ENCODE measurements at places on chromosomes 12 and 14. TPM values are rescaled to one million over a fixed set of nuclear protein-coding genes. Genes with fewer than 3 reads are reported as not detected.

GRCh38 chr12:120342175-120343038, 14.8 kb upstream of the PLA2G1B start:
- DNase-seq: no peak

- DNase-seq: no peak
Measured at GRCh38 chr12:89686311-89686710, 22.3 kb downstream of the ATP2B1 start.

DNA sequence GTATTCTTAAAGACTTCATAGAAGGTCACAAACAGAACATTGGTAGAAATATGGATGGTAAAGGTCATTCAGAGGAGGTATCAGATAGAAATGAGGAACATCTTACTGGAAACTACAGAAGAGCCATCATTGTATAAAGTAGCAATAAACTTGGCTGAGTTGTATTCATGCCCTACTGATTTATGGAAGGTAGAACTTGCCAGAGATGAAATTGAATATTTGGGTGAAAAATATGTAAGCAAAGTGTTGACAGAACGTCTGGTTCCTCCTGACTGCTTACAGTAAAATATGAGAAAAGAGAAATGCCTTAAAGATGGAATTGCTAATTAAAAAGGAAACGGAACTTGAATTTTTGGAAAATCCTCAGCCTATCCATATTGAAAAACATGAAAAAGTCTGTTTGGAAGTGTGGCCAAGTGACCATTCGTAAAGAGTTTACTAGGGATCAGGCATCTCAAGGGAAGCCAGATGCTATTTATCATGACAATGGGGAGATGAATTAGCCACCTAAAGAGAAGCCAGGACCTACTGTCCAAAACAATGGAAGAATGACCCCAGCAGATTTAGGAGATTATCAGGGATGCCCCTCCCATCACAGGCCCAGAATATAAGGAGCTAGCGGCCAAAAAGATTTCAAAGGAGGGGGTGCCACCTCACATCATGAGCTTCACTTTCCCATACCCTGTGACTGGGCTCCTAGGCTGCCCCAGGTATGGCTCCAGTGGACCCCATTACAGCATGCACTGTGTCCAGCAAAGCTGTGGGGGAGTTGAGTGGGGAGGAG, 189.3 kb downstream of the ITPR2 start:
- no peak for DNase-seq

Gene KRT3
- not detected for polyA plus RNA-seq

Gene FOXN4
- 1.8 TPM for polyA plus RNA-seq

DNA sequence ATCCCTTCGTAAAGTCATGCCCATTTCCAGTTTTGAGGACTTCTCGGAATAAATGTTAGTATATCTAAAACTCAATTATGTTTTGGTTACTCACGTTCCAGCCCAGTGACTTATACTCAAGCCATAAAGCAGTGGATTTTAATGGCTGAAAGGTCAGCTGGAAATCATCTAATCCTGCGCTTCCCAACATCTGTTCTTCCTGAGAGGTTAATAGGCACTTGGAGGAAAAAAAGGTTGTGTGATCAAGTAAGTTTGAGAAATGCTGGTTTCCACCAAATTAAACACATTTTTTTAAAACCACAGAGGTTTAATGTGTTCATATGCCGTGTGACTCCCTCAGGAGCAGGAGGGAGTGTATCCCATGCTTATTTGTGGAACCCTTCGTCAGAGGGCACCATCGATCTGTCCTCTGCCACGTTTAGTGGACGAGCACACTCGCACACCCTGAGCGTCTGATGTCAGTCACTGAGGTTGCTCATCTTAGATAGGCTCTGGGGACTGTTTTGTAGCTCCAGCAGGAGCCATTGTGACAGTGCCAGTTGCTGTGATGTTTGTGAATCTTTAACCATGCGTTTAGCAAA, 41.4 kb downstream of the FBXL14 start:
- no peak for DNase-seq

DNA sequence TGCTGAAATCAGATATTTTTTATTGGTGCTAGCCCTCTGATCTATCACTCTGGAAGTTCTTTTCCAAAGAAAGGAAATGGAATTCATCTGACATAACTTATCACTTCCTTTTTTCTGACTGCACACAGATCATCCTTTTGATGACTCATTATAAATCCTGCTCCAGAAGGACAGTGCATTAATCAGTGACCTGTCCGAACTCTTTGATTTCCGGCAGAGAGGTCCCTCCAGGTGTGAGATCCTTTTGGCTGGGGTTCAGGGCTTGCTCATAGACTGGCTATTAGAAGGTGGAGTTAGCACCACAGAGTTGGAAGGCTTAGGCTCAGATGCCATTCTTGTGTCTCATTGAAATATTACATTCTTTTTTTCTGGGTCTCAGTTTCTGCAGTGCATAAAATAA, 328.2 kb downstream of the ZFP36L1 start:
- no peak for DNase-seq

GRCh38 chr12:28145216-28145615, 45.0 kb upstream of the CCDC91 start:
- no peak for DNase-seq

Gene OVCH1
- 0.15 TPM for polyA plus RNA-seq

Gene GXYLT1
- 32.0 TPM for polyA plus RNA-seq

DNA sequence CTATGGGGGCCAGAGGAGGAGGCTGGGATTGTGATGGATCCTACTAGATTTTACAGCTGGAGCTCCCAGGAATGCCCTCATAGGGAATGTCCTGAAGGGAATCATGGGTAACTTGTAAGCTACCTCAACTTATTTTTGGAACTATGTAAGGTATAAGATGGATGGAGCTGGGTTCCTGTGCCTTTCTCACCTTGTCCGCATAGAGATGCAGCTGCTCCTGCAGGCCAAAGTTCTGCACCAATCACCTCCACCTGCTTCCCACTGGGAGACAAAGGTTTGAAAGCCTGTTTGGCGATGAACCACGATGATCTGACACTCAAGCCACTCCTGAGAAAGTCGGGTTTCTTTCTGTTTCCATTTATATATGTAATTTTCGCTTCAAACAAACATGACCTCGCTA, 648 bp upstream of the AKAP5 start:
- no peak for DNase-seq

Gene SLC25A47
- not detected for polyA plus RNA-seq

DNA sequence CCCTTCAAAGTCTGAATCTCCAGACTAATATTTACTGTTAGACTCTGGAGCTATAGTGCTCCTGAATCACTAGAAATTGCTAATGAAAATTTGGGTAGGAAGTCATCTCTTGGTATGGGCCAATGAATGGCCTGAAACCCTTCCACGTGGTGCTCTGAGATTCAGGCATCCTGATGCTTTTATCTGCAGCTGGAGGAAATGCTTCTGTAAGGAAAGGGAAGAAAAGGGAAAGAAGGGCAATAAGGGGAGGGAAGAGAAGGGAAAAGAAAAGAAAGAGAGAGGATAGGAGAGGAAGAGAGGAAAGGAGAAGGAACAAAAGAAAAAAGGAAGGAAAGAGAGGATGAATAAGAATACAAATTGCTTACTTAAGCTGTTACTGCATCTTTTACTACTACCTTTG, 182.3 kb downstream of the GRIP1 start:
- DNase-seq: no peak

GRCh38 chr12:132173135-132174014, 29.1 kb downstream of the NOC4L start:
- DNase-seq: no peak

Gene KIF5A
- 0.32 TPM for polyA plus RNA-seq

Gene ARHGAP9
- polyA plus RNA-seq: 1.9 TPM

GRCh38 chr12:122942637-122943036, 23.6 kb downstream of the ABCB9 start:
- DNase-seq: no peak

DNA sequence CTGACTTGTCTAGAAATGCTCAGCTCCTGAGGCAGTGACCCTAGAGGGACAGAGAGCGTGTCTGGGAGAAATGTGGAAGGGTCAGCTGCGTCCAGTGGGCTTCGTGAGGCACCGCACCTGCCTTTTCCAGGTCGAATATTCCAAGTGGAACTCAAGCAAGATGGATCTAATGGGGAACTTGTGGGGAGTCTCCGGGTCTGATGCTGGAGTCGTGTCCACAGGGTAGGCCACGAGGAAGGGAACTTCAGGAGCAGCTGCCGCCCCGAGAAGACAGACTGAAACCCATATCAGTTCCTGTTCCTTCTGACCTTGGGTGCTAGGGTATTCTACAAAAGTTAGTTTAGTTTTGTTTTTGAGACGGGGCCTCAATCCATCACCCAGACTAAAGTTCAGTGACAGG, 67.5 kb downstream of the TNFAIP2 start:
- no peak for DNase-seq

- DNase-seq: peak; percentile 32
Measured at GRCh38 chr12:85076688-85077430, 40.7 kb downstream of the LRRIQ1 start.

GRCh38 chr14:39212693-39213092, 21.0 kb upstream of the MIA2 start:
- DNase-seq: no peak

DNA sequence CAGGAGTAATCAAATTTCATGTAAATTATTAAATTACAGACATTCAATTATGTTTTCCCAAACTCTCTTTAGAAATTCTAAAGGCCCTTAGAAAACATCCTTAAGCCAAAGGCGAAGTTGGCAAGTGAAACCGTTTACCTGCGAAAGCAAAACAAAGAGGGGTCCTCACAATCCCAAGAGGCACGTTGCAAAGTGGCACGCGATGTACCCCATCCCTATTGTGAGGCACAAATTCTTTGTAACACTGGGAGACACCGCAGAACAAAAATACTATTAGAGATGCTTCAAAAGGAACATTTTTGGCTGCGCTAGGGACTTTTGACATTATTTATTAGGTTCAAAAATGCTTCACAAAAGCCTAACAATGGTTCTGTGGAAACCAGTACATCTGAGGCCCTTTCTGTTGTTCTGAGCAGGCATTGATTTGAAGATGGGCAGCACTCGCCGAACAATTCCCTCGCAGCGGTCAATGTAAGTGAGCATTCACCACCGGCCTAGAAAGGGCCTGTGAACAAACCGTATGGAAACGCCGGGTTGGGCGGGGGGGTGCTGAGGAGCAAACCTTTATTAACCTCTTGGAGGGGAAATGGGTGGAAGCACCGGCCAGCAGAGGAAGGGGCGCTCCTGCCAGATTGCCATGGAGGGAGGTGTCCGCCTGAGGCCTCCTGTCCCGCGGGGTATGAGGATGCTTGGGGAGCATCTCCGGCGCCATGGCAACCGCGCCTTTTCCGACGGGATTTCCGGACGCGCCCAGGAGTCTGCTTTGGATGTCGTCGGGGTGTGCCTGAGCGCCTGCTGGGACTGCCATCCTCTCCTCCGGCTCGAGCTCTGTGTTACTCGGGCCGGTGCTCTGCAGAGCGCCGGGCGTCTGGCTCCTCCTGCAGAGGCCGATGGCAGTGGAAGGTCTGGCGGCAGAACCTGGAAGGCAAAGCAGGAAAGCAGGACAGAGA, 193.9 kb downstream of the C12orf42 start:
- no peak for DNase-seq

- DNase-seq: no peak
Measured at GRCh38 chr14:38053666-38054065, 154.0 kb upstream of the SSTR1 start.

Gene PIK3C2G
- 4.2 TPM for polyA plus RNA-seq

- no peak for DNase-seq
Measured at GRCh38 chr12:48954841-48955501, 2.3 kb downstream of the ARF3 start.

DNA sequence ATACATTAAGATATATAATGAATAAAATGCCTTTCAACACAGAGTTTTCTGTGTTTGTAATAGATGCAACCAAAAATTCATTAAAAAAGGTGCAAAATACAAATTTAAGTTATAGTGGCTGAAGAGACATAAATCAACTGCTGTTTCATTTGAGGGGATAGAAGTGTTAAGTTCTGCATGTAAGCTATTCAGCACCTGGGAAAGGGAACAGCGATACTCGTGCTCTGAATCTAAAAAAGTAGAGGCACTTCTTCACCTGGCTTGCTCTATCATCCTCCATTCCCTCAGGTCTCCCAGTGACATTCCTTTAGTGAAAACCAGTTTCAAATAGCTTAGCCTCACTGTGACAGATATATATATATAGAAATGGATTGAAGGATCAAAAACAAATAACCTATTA, 222.6 kb downstream of the ACSS3 start:
- DNase-seq: no peak

Gene CD9
- 215 TPM for polyA plus RNA-seq

- DNase-seq: no peak
Measured at GRCh38 chr14:98791661-98792060, 480.3 kb downstream of the BCL11B start.

DNA sequence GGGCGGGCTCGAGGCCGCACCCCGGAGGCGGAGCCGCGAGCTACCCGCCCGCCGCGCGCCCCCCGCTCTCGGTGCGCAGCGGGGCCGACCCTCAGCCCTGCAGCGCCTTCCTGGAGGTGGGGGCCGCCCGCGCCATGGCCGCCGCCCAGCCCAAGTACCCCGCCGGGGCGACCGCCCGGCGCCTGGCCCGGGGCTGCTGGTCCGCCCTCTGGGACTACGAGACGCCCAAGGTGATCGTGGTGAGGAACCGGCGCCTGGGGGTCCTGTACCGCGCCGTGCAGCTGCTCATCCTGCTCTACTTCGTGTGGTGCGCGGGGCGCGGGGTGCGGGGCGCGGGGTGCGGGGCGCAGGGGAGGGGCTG, at the start of gene P2RX2:
Gene P2RX2, plus strand, starts transcription at position 94 of the 361 bp plus-strand sequence. Its CDS starts 41 bp downstream, at position 135.
- DNase-seq: no peak

DNA sequence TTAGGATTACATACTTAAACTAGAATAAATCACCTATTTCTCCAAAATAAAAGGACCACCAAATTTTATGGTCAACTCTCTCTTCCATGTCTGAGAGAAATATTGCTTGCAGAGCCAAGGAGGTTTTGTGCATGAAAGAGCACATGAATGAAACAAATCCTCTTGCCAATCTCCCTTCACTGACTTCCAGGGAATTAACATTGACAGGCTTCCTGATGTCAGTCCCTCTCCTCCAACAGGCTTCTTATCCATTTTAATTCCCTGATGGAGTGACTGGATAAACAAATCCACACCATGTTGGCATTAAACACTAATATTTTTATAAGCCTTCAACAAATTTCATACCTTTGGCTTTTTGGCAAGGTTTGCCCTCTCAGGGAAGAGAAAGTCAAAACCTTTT, 45.3 kb upstream of the CNTN1 start:
- no peak for DNase-seq

DNA sequence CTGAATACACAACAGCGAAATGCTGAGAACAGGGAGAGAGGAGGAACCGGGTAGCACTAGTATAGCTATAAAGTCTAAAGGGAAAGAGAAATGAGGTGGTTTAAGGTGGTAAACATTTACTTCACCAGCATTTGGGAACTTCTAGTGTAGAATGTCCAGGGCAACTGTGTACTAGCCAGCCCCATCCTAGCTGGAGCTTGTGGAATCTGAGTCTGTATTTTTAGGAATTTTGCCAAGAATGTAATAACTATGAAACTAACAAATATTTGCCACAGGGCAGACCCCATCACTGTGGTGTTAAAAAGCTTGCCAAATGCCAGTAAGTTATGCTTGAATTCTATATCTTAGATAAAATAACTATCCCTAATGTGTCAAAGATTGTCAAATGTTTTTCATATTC, 398.9 kb upstream of the MIS18BP1 start:
- no peak for DNase-seq

Gene KLRF1
- polyA plus RNA-seq: 0.55 TPM

Gene RAB35
- polyA plus RNA-seq: 39.8 TPM

Gene POTEG
- not detected for polyA plus RNA-seq

GRCh38 chr12:27922531-27923139, 49.9 kb downstream of the PTHLH start:
- DNase-seq: no peak

All from right renal cortex interstitium (tissue), 3 donors.